ENCODE measurements at places on chromosomes 6 and 20.

- no peak for DNase-seq
These were observed 352.4 kb downstream of the LAMA2 start for GRCh38 chr6:129235167-129236000.

DNA sequence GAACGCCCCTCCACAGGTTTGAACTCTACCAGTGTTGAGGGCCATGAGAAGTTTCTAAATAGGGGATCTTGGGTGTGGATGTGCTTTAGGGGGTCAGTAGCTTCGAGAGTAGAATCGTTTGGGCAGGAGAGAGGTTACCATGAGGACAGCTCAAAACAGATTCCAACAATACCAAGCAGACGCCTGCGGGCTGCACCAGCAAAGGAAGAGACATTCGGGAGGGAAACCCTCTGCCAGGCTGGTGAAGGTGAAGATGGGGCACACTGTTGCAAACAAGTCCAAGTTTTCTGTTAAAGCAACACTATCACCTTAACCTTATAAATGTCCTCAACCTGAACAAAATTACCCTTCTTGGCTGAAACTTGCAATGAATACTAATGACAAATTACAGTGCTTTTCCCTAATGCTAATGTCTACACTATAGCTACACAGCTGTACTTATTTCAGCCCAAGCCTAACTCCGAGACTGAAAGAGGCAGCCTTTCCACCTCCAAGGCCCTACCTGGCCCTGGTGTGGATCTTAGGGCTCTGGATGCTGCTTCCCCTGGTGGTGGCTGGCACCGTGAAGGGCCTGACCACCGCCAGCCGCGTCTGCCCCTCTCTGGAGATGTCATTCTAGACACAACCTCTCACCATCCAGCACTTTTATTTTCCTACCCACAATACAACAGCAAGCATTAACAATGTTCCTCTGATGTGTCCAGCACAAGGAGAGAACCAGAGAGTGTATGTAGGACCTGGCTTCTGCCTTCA lies 80.1 kb downstream of the DLL1 start:
- DNase-seq: no peak

GRCh38 chr6:150567380-150567779 lies 32.3 kb upstream of the PLEKHG1 start:
- DNase-seq: no peak

DNA sequence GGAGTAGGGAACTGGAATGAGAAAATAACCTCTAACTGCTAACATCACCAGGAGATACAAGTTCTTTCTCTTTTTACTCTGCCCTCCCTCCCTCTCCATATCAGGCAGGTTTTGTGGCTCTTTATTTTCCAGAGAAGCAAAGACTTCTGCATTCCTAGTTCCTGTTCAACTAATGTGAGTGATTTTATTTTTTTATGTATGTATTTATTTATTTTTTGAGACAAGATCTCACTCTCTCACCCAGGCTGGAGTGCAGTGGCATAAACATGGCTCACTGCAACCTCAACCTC lies 6.0 kb upstream of the IER3 start:
- no peak for DNase-seq

- DNase-seq: no peak
These were observed 46.9 kb upstream of the TRERF1 start for GRCh38 chr6:42498473-42499128.

DNA sequence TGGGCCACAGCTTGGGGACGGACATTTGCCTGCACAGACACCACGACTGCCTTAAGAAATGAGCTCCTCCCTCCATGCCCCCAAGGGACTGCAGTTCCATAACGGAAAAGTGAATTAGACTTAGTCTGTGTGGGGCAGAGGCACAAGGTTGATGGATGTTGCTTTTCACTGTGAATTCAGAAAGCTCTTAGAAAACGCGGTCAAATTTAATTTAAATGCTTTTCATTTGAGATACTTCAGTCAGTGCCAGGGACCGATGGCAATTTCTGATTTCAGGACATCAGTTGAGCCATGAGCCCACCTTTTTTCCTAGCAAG lies 356.4 kb downstream of the KIF16B start:
- no peak for DNase-seq

DNA sequence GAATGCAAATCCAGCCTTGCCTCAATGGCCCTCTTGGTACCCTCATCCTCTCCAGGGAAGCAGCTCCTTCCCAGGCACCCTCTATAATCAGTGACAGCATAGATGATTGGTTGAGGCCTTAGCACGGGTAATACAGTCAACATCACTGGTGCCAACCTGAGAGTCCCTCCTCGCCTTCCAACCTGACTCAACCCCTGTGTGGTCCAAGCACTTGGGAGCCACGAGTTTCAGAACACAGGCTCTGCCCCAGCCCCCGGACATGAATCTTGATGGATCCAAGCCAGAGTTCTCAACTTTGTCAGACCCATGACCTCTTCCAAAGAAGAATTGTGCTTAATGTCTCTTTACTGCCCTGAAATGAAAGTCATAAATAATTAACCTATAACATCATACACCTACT lies 213.9 kb downstream of the PREX1 start:
- no peak for DNase-seq

All from stimulated activated CD8-positive, alpha-beta memory T cell treated with anti-CD3 and anti-CD28 coated beads, Interleukin-7, amount 100 ng/mL, for 1 hour (primary cell).